Vagina (tissue), 2 donors: ENCODE measurements at places on chromosomes 6 and 20. TPM values are rescaled to one million over a fixed set of nuclear protein-coding genes. Genes with fewer than 3 reads are reported as not detected.

The SRPK1 gene
- 59.2 TPM for total RNA-seq

The CLDN20 gene
- total RNA-seq = not detected

DNA sequence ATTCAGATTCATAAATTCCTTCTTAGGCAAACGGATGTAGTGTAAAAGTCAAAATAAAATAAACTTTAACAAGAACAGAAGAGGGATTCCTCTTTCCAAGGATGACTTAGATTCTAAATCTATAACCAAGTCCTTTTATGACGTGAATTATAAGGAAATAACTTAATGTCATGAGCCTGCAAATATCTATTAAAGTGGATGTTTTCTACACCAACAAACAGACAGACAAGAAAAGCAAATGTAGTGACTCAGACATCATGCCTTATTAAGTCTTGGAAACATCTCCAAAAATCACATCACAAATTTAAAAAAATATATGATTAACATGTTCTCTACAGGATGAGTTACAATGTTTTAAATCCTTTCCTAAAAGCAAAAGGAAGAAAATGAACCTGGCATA lies 397.1 kb downstream of the ESR1 start:
- H3K27me3 ChIP-seq = no peaks in the 10 kb centered on the region
- H3K4me1 ChIP-seq = peaks cover 39% of the 10 kb centered on the region
- H3K4me3 ChIP-seq = no peak overlapping the region
- DNase-seq = no peak

GRCh38 chr6:53100561-53100960 lies 35.4 kb downstream of the FBXO9 start:
- H3K4me3 ChIP-seq = no peak overlapping the region
- peaks cover 4% of the 10 kb centered on the region for H3K36me3 ChIP-seq
- no peaks in the 10 kb centered on the region for H3K4me1 ChIP-seq
- DNase-seq = no peak

DNA sequence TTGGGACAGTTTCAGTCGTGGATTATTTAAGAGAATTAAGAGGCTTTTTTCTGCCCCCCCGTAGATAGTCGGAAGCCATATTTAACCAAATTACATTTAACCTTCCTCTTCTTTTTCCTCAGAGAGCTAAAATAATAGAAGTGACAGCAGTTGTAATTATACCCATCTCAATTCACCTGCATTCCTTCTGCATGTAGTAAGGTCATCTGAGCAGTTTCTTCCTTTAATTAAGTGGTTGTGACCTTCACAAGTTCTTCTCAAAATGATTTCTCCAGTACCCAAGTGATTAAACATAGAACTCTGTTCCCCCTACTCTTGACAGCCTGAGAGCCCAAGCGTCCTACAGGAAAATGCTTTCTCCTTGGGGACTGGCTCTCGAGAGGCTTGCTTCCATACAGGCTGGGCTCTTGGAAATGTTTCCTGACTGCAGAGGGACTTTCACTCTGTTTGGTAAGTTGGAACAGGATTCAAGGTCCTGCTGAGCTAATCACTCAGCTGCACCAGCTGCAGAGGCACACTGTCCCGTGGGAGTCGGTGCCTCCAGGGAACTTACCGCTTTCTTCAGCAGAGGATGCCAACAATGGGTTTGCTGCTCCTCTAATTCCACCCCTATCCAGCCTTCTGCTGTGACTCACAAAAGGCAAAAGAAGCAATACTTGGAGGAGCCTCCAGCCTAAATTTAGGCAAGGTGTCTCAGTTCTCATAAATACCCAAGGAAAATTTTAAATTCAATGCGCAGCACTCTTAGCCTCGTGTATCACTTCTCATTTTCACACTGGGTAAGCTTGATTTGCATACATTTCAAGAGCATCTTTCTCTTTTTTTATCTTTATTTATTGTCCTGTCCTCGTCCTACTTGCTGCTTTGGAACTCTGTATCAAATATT lies 414.9 kb downstream of the KIF16B start:
- no peak overlapping the region for H3K27ac ChIP-seq
- no peak for DNase-seq
- no peaks in the 10 kb centered on the region for H3K36me3 ChIP-seq
- H3K27me3 ChIP-seq = no peaks in the 10 kb centered on the region

DNA sequence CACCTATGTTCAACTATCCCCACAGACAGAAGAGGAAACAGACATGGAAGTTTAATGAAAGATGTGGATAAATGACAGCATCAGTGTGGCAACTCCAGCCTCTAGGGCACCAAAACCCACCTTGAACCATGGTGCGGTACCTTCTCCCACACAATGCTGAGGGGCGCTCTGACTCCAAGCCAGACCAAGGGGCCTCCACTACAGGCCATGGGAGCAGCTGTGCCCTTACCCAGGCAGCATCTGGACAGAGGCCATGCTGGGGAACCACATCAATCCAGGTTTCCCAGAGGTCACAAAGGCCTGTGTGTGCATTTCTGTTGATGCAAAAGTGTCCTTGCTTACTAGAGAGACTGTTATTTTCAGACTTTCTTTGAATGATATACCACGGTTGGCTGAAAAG lies 4.1 kb downstream of the PRR18 start:
- H3K27me3 ChIP-seq = peaks cover 9% of the 10 kb centered on the region
- H3K27ac ChIP-seq = no peak overlapping the region
- H3K36me3 ChIP-seq = no peaks in the 10 kb centered on the region
- H3K4me1 ChIP-seq = peaks cover 21% of the 10 kb centered on the region
- DNase-seq = no peak
- no peak overlapping the region for H3K4me3 ChIP-seq

- H3K27ac ChIP-seq = no peak overlapping the region
- H3K36me3 ChIP-seq = no peaks in the 10 kb centered on the region
- H3K27me3 ChIP-seq = no peaks in the 10 kb centered on the region
- peaks cover 15% of the 10 kb centered on the region for H3K4me1 ChIP-seq
- no peak for DNase-seq
Observed at GRCh38 chr20:50175938-50176933, 14.4 kb upstream of the CEBPB start.

DNA sequence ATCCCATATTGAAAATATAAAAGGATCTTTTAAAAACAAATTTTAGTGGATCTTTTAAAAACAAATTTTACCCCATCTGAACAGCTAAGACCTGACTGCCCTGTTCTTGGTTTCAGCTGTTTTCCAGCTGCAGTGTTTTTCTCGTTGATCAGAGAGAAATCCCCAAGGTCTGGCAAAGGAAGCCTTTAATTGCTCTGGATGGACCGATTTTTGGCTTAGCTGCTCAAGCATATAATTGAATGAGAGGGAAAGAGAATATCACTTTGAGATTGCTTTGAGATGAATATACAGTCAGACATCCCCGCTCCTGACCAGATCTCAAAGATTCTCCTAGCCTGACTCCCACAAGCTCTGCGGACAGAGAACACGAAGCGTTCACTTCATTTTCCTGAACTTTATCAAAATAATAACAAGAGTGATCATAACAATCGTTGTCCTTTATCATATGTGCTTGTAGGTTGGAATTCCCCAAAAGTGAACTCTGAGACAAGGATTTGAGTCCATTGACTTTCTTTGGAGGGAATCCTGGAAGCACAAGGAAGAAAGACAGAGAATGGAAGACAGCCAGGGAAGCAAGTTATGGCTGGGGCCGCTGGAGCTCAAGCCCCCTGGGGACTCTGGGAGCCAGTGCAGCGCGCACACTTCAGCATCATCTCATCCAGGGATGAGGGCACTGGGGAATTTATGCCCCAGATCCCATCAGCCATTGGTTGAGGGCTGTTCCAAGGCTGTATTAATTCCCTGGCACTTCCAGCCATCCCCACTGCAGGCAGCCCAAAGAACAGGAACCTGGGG lies 101.3 kb downstream of the SNX5 start:
- peak overlapping the region; percentile 28 for H3K27ac ChIP-seq
- no peak for DNase-seq
- no peak overlapping the region for H3K4me3 ChIP-seq
- H3K4me1 ChIP-seq = peaks cover 16% of the 10 kb centered on the region
- no peaks in the 10 kb centered on the region for H3K27me3 ChIP-seq
- no peaks in the 10 kb centered on the region for H3K36me3 ChIP-seq

- no peaks in the 10 kb centered on the region for H3K4me1 ChIP-seq
- no peaks in the 10 kb centered on the region for H3K36me3 ChIP-seq
- H3K27me3 ChIP-seq = no peaks in the 10 kb centered on the region
- no peak overlapping the region for H3K4me3 ChIP-seq
Observed at GRCh38 chr6:48764286-48765044, 653.5 kb upstream of the PTCHD4 start.

- no peaks in the 10 kb centered on the region for H3K4me1 ChIP-seq
- H3K4me3 ChIP-seq = no peak overlapping the region
- DNase-seq = no peak
Observed at GRCh38 chr6:68975064-68975463, 340.0 kb downstream of the ADGRB3 start.

- H3K36me3 ChIP-seq = no peaks in the 10 kb centered on the region
- peaks cover 21% of the 10 kb centered on the region for H3K4me1 ChIP-seq
- no peak overlapping the region for H3K27ac ChIP-seq
- peak overlapping the region; percentile 70 for H3K4me3 ChIP-seq
- no peaks in the 10 kb centered on the region for H3K27me3 ChIP-seq
- no peak for DNase-seq
Observed at GRCh38 chr20:2507464-2507863, 1.3 kb downstream of the ZNF343 start.

DNA sequence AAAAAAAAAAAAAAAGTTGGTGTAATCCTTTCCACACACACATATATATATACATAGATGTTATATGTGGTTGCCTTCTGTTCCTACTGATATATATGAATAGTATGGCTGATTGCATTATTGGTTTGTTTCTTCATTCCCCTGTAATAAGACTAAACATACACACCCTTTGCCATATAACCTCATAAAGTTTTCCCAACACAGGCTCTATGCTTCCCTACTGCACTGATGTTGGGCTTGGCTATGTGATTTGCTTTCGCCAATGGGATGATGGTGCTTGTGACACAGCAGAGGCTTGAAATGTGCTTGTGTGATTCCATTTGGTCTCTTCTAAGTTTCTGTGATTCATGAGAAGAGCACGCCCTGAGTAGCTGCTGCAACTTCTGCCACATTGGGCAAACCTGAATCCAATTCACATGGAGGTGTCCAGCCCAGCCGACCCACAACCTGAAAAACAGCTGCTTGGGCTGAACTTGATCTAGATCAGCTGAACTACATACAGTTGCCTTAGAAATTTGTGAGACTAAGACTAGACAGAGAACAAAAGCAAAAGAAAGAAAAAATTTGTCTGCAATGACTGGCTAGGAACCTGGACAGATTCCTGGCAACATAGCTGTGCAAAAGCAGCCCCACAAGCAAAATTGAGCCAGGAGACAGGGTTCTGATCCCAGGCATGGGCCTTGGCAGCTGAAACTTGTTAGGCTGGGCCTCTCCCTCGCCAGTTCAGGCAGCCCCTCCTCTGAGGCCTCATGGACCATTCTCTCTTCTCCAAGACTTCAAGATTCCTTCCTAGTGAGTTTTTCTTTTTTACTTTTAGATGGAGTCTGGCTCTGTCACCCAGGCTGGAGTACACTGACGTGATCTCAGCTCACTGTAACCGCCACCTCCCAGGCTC lies 13.4 kb upstream of the TBC1D20 start:
- no peak overlapping the region for H3K4me3 ChIP-seq
- no peaks in the 10 kb centered on the region for H3K27me3 ChIP-seq
- H3K4me1 ChIP-seq = no peaks in the 10 kb centered on the region

GRCh38 chr20:12287575-12287974 lies 369.9 kb downstream of the BTBD3 start:
- no peak overlapping the region for H3K4me3 ChIP-seq
- DNase-seq = no peak
- no peak overlapping the region for H3K27ac ChIP-seq
- H3K36me3 ChIP-seq = no peaks in the 10 kb centered on the region
- no peaks in the 10 kb centered on the region for H3K4me1 ChIP-seq

DNA sequence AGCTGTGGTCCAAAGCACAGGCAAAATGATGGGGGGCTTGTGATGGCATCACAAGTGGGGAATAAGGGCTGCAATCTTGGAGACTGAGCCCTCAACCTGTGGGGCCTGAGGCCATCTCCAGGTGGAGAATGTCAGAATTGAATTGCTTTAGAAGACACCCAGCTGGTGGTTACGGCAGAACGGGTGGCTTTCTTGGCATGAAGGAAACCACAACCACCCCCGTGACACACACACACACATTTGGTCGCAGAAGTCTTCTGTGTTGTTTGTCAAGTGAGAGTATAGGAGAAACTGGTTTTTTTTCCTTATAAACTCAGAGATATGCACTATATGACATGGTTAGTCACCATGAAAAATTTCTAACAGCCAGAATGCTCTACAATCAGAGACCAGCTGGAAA lies 139.5 kb upstream of the CDH4 start:
- no peaks in the 10 kb centered on the region for H3K27me3 ChIP-seq
- no peaks in the 10 kb centered on the region for H3K36me3 ChIP-seq
- H3K27ac ChIP-seq = no peak overlapping the region
- H3K4me3 ChIP-seq = no peak overlapping the region
- no peak for DNase-seq
